H9 (cell line): ENCODE measurements at places on chromosomes 5 and 9.

- H3K4me3 ChIP-seq = no peak overlapping the region
- no peak for DNase-seq
- no peaks in the 10 kb centered on the region for H3K4me1 ChIP-seq
- H3K27me3 ChIP-seq = no peaks in the 10 kb centered on the region
- H3K36me3 ChIP-seq = no peaks in the 10 kb centered on the region
Measured at GRCh38 chr9:85553475-85553874, 188.3 kb downstream of the AGTPBP1 start.

DNA sequence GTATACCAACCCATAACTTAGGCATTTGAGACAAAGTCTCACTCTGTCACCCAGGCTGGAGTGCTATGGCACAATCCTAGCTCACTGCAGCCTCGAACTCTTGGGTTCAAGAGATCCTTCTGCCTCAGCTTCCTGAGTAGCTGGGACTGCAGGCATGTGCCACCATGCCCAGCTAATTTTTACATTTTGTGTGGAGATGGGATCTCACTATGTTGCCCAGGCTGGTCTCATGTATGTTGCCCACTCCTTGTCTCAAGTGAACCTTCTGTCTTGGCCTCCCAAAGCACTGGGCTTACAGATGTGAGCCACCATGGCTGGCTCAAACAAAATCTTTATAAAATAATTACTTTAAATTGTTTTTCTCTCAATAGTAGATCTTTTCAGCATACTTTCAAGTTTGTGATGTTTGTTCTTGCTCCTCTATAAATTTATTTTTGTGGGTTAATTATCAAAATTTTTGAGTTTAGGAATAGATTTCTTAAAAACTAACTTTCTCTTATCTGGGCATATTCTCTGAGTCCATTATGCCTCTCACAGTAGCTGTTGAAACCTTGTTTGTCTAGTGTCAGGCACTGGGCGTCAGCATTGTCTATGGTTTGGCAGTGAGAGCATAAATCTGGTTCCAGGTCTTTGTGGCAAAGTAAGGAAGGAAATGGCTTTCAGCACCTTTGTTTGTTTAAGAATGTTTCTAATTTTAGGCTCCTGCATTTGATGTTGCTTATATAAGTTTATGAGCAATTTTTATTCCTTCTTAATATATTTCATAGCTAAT is 38.7 kb downstream of the NLN start:
- H3K4me1 ChIP-seq = no peaks in the 10 kb centered on the region
- no peaks in the 10 kb centered on the region for H3K27me3 ChIP-seq
- H3K4me3 ChIP-seq = no peak overlapping the region
- DNase-seq = no peak

DNA sequence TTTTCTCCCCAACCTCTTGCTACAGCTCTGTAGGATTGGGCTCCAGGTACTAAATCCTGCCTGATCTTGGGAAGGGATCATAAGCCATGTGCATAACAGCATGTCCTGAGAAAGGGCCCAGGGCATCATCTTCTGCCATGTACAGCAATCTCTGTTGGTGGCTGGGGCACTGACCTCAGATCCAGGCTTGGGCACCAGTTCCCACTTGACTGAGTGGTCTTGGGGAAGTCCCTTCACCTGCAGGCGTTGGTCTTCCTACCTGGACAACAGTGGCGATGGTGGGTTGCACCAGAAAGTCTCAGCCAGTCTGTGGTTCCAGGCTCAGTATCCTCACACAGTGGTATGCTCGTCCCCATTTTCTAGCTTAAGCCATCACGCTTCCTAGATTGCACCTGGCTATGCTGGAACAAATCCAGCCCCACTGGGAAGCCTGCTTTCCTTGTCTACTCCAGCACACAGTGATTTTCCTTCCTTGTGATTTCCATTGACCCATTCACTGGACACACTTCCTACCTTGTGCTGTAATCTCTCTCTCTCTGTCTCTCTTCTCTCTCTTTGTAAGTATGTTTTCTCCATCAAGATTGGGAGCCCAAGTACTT is 121.7 kb upstream of the PITX1 start:
- H3K4me3 ChIP-seq = no peak overlapping the region
- H3K36me3 ChIP-seq = no peaks in the 10 kb centered on the region; the same call in 2 of the 3 replicates
- H3K27ac ChIP-seq = no peak overlapping the region
- no peaks in the 10 kb centered on the region for H3K27me3 ChIP-seq
- no peaks in the 10 kb centered on the region for H3K4me1 ChIP-seq

- no peaks in the 10 kb centered on the region for H3K4me1 ChIP-seq
- DNase-seq = no peak
- H3K27me3 ChIP-seq = no peaks in the 10 kb centered on the region; the same call in 1 of the 2 replicates
Measured at GRCh38 chr9:5563886-5564285, 53.6 kb downstream of the PDCD1LG2 start.

GRCh38 chr9:126131066-126132010 is 195.3 kb upstream of the MVB12B start:
- H3K4me3 ChIP-seq = no peak overlapping the region
- no peaks in the 10 kb centered on the region for H3K4me1 ChIP-seq
- H3K27ac ChIP-seq = no peak overlapping the region
- H3K27me3 ChIP-seq = no peaks in the 10 kb centered on the region
- DNase-seq = peak; percentile 17

- H3K27ac ChIP-seq = no peak overlapping the region
- no peak overlapping the region for H3K4me3 ChIP-seq
- no peak for DNase-seq
- no peaks in the 10 kb centered on the region for H3K36me3 ChIP-seq
Measured at GRCh38 chr5:68740226-68740910, 353.4 kb upstream of the SLC30A5 start.

DNA sequence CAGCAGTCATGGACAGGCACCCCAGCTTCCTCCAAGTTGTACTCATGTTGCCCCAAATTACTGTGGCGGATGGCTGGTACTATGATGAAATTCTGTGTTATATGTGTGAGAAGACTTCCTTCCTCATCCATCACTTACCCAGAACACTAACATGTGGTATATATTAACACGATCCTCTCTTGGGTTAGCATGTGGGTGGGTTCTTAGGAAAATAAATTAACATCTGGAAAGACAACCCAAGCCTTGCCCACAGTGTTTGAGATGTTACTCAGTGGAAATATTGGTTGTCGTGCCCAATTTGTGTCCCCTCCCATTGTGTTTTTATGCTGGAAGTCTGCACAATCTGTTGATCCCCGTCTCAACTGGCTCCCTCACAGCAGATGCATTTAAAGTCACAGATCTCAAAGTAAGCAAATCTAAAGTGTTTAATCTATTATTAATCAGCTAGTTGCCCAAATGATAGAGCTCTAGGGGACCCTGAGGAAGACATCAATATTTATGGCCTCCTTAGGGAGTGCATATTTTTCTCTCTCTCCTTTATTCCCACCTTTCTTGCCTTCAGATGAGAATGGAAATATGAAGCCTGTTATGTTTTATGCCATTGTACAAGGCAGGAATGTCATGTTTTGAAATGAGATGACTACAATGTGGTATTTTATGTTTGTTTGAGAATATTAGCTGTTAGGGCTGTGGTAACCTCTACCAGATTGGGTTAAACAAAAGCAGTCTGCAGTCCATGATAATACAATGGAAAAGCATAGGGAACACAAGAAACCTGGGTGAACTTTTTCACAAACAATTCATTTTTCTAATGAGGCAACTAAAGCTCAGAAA is 93.9 kb downstream of the GRIA1 start:
- no peaks in the 10 kb centered on the region for H3K27me3 ChIP-seq
- no peaks in the 10 kb centered on the region for H3K36me3 ChIP-seq
- H3K27ac ChIP-seq = no peak overlapping the region
- no peaks in the 10 kb centered on the region for H3K4me1 ChIP-seq
- no peak for DNase-seq

DNA sequence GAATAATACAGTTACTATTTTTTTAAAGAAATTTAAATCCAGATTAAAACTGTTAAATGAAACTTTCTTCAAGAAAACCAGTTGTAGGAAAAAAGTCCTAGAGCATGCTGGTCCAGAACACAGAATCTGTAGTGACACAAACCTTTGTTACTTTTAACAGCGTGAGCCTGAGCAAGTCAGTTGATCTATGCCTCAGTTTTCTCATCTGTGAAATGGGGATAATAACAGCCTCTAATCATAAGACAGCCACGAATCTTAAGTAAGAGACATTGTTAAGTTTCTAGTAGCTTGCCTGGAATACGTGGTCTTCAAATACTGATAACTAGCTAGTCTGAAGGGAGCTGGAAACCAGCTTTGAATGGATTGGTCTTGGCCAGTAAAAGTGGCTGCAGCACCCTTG is 158.6 kb downstream of the ADAMTS12 start:
- no peak for DNase-seq
- H3K36me3 ChIP-seq = no peaks in the 10 kb centered on the region
- H3K4me1 ChIP-seq = peaks cover 3% of the 10 kb centered on the region

DNA sequence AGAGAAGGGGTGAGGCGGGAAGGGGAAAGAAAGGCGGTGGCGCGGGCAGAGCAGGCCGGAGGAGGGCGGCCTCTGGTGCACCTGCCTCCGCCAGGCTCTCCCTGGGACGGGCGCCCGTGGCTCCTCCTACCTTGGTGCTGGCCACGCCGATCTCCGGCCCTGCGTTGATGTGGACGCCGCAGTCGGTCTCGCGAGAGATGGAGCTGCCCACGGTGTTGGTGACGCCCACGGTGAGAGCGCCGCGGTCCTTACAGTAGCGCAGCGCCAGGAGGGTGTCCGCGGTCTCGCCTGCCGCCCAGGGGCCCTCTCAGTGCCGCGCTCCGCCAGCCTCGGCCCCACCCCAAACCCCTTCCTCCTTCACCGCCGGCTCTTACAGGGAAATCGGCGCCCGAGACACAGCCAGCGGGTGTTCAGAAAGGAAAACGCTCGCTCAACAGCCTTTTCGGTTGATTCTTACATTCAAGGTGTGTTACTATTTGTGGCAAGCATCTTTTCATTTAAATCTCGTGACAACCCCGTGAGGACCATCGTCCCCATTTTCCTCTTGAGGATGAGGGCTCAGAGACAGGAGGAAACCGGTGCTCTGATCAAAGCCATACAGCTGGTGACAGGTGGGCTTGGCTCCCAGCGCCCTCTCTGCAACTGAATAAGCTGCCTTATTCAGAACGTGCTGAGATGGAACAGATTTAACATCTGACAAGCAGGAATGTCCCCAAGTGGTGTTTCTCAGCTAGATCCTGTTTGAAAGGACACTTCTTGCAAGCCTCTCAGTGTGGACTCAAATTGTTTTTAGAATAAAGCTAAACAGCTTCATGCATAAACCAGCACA is 22.0 kb upstream of the MAPK9 start:
- no peak for DNase-seq
- no peak overlapping the region for H3K4me3 ChIP-seq

DNA sequence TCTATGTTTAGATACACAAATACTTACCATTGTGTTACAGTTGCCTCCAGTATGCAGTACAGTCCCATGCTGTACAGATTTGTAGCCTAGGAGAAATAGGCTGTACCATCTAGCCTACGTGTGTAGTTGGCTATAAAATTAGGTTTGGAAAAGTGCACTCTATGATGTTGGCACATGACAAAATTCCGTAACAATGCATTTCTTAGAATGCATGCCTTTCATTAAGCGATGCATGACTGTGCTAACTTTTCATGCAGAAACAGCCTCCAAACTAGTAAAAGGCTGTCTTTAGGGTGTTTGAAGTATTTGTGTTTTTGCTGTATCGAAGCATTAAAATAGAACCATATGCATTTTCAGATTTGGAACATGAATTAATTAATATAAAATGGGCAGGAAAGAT is 157.9 kb downstream of the RMI1 start:
- no peaks in the 10 kb centered on the region for H3K36me3 ChIP-seq
- no peaks in the 10 kb centered on the region for H3K4me1 ChIP-seq
- H3K27ac ChIP-seq = no peak overlapping the region
- no peak overlapping the region for H3K4me3 ChIP-seq
- no peak for DNase-seq

- H3K4me1 ChIP-seq = peaks cover 5% of the 10 kb centered on the region; the same call in 1 of the 2 replicates
- no peaks in the 10 kb centered on the region for H3K27me3 ChIP-seq
- no peak overlapping the region for H3K4me3 ChIP-seq
- H3K27ac ChIP-seq = no peak overlapping the region
- H3K36me3 ChIP-seq = peaks cover 3% of the 10 kb centered on the region; the same call in 2 of the 3 replicates
Measured at GRCh38 chr5:137201876-137202275, 297.2 kb downstream of the SPOCK1 start.

- H3K4me1 ChIP-seq = no peaks in the 10 kb centered on the region
Measured at GRCh38 chr9:130479587-130479986, 34.8 kb downstream of the ASS1 start.

DNA sequence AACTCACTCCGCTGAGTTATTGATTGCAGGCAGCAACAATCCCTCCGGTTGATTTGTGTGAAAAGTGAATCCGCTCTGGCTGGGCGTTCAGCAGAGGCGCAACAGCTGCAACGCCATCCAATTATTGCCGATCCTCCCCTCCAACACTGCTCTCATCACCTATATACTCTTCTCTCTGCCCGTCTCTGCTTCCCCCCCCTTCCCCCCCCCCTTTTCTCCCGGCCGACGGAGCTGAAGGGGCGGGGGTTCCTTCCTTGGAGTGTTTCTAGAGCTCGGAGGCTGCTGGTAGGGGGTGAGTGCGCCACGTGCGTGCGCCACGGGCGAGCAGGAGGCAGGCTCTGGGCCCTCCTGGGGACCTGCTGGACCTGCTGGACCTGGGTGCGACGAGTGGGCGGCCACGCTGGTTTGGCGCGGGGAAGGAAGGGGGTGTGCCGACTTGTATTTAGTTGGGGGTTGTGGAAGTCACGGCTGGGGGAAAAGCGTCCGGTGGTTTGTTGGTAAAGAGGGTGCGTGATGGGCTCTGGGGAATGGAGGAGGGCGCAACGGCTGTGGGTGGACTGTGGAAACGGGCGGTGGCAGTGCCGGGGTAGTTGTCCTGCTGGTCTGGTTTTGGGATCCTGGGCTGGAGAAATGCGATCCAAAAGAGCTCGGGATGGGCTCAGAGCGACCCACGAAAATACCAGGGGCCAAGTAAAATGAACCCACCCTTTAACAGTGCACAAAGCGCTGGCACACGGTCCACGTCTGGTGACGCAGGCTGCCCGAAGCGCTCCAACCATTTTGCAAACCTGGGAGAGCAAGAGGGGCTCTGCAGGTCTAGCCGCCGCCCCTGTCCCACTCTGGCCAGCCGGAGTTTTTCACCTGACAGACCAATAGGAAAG is 6.4 kb upstream of the MEF2C start:
- peak; percentile 70 for DNase-seq
- peaks cover 1% of the 10 kb centered on the region; the same call in 1 of the 2 replicates for H3K27me3 ChIP-seq
- no peaks in the 10 kb centered on the region for H3K4me1 ChIP-seq
- H3K4me3 ChIP-seq = peak overlapping the region; percentile 82

DNA sequence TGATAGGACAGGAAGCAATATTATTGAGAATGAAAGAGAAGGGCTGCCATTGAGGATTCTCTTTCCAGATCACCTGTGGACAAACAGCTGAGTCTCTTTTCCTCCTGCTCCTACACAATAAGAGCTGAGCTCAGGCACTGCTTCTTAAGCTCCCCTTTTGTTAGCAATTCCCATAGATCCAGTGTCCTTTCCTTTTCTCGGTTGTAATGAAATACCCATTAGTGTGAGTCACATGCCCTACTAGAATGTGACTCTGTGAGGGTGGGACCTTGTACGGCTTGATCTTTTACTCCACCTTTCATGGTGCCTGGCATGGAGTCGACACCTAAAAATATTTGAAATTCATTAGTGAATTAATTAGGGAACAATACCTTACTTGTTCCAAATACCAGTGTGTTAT is 269.2 kb downstream of the NR3C1 start:
- H3K4me3 ChIP-seq = no peak overlapping the region
- H3K4me1 ChIP-seq = no peaks in the 10 kb centered on the region
- no peaks in the 10 kb centered on the region for H3K36me3 ChIP-seq
- no peak for DNase-seq
- no peak overlapping the region for H3K27ac ChIP-seq
- H3K27me3 ChIP-seq = no peaks in the 10 kb centered on the region

- H3K36me3 ChIP-seq = no peaks in the 10 kb centered on the region
- no peaks in the 10 kb centered on the region for H3K4me1 ChIP-seq
- H3K4me3 ChIP-seq = peak overlapping the region; percentile 71
- peaks cover 7% of the 10 kb centered on the region for H3K27me3 ChIP-seq
- no peak overlapping the region for H3K27ac ChIP-seq
Measured at GRCh38 chr5:175796536-175797499, 74.6 kb upstream of the CPLX2 start.
